NCI-H1930 (cell line): ENCODE measurements at places on chromosomes 6 and 20.

- no peak for DNase-seq
These were observed 1.4 kb downstream of the FYN start for GRCh38 chr6:111871725-111872400.

- no peak for DNase-seq
These were observed 72.3 kb downstream of the JARID2 start for GRCh38 chr6:15317934-15318902.

GRCh38 chr20:50348096-50348495 is 157.5 kb downstream of the CEBPB start:
- DNase-seq = no peak

- DNase-seq = no peak
These were observed 228.1 kb upstream of the CEP162 start for GRCh38 chr6:84455511-84456029.

GRCh38 chr20:9985773-9986172 is 49.0 kb upstream of the ANKEF1 start:
- DNase-seq = no peak

DNA sequence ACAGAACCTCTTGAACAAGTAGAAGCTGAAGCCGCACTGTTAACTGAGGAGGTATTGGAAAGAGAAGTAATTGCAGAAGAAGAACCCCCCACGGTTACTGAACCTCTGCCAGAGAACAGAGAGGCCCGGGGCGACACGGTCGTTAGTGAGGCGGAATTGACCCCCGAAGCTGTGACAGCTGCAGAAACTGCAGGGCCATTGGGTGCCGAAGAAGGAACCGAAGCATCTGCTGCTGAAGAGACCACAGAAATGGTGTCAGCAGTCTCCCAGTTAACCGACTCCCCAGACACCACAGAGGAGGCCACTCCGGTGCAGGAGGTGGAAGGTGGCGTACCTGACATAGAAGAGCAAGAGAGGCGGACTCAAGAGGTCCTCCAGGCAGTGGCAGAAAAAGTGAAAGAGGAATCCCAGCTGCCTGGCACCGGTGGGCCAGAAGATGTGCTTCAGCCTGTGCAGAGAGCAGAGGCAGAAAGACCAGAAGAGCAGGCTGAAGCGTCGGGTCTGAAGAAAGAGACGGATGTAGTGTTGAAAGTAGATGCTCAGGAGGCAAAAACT is 40.1 kb downstream of the ZBTB2 start:
- DNase-seq = no peak

GRCh38 chr6:34152042-34152524 is 6.2 kb upstream of the GRM4 start:
- DNase-seq = no peak

DNA sequence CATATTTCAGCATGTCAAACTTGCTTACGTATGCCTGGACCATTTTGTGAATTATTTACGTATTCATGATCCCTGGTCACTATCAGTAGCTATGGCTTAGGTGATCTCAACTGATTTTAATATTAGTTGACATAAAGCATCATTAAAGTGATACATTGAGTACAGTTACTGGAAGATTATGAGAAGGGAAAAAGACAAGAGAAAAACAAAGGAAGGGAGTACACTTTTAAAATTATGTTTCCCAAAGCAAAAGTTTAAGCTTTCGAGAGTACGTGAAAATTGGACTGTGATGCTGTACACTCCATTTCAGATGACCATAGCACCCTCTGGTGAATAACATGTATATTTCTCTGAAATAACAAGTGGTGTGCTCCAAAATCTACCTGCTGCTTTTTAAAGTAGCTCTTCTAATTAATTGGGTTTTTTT is 215.0 kb upstream of the HSF2 start:
- DNase-seq = no peak

DNA sequence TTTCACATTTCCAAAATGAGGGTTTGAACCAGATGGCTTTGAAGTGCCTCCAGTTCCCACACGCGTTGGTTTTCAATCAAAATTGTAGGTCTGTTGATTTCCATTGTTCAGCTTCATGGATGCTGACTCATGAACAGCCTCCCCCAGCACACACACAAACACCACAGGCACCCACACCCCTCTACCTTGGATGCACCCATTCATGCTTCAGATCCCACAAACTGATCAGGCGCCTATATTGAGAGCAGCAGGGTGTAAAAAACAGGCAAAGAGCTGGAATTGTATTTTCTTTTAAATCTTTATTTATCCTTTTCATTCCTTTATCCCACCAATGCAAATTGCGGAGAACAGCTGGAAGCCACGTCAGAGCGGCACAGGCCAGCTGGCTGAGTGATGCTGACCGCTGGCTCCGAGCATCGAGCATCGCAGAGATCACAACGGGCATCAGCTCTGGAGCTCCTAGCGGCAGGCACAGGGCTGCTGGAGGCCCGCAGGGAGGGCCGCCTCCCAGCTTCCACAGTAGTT is 29.3 kb upstream of the TBC1D7 start:
- no peak for DNase-seq

GRCh38 chr6:130020073-130020906 is 1.9 kb downstream of the L3MBTL3 start:
- no peak for DNase-seq

DNA sequence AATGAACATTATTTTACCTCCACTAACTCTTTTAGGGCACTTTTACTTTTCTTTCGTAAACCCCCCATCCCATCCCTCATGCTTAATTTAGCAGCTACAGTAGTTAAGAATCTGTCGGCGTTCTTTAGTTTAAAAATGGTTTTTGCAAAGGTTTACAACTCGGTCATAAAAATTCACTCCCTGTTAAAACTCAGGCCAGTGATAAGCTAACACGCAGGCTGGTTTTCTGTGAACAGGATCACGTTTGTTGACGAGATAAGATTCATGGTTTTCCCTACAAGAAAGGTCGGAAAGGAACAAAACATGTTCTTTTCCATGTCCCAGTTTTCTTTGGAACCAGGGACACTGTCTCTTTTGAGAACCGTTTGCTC is 101.1 kb downstream of the TOX2 start:
- no peak for DNase-seq

DNA sequence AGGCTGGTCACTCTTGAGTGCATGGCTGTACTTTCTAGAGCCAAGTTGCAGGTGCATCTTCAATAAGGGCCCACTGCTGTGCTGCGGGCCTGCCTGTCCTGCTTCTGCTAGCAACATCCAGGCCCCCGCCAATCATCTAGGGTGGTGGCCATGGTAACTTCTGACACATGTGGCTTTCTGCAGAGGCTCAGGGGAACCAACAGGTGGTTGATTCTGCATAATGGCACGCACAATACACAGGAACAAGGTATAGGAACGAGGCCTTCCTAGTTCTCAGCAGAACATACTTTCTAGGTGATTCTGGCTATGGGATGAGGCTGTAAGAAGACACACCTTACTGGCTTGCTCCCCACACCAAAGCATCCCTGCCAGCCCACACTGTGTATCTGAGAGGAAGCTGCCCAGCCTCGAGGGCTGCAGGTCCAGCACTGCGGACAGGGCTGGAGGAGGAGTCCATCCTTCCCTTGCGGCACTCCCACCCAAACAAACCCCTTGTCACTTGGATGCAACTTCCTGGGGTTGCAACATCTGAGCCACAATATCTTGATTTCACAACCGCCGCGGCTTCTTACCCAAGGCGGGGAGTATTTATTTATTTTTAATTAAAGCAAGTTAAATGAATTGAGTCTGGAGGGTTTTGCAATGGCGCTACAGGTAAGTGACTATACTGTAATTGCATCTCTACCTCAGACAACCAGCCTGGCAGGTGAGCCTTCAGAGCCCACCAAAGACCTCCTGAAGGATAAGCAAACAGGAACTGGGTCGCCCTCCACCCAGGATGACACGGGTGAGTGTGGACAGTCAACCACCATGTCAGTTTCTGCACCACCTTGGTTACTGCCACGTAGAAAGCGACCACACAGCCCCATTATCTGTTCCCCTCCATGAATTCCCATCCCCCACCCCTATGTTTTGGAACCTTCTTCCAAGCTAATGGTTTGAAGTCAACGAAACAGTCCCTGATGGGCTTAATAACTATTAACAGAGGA is 49.6 kb downstream of the SULF2 start:
- no peak for DNase-seq

- DNase-seq = no peak
These were observed 958.2 kb upstream of the ADGRB3 start for GRCh38 chr6:67676892-67677291.

DNA sequence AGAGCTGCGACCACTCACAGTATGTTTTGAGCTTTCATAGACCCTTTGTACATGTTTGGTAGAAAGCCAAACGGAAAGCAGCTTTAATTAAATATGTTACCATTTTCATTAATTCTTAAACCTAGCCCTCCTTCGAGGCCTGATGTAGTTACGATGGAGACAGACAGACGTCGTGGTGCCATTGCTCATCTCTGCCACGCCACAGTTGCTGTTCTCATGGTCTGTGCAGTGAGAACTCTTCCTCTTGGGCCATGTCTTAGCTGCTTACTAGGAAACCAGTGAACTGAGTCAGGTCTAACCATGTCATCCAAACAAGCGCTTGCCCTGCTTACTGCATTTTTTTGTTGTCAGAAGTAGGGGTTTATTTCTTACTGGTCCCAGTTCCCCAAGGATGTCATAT is 62.8 kb downstream of the SNX9 start:
- DNase-seq = no peak

GRCh38 chr20:20786428-20786827 is 74.0 kb upstream of the RALGAPA2 start:
- DNase-seq = no peak

GRCh38 chr6:92538926-92539325 is 880.4 kb downstream of the EPHA7 start:
- DNase-seq = no peak

- no peak for DNase-seq
These were observed 8.6 kb downstream of the TOP1 start for GRCh38 chr20:41037179-41037578.

DNA sequence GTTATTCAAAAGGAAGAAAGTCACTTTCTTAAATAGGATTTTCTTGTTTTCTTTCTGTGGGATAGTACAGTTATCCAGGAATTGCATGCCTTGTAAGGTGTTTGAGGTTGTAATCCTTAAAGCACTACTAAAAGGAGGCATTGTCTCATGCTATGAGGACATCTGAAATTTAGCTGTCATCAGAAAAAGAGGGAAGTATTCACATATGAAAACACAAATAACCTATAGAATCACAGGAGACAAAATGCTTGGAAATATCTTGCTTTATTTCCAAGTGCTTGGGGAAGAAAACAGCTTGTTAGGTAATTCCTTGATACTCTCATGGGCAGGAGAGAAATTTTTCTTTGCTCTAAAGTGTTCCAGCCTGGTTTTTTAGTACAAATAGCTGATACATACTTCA is 40.1 kb downstream of the HECA start:
- DNase-seq = no peak

GRCh38 chr6:47967843-47968242 is 143.2 kb downstream of the PTCHD4 start:
- DNase-seq = no peak

- DNase-seq = no peak
These were observed 31.4 kb downstream of the TBC1D32 start for GRCh38 chr6:121302882-121303281.

DNA sequence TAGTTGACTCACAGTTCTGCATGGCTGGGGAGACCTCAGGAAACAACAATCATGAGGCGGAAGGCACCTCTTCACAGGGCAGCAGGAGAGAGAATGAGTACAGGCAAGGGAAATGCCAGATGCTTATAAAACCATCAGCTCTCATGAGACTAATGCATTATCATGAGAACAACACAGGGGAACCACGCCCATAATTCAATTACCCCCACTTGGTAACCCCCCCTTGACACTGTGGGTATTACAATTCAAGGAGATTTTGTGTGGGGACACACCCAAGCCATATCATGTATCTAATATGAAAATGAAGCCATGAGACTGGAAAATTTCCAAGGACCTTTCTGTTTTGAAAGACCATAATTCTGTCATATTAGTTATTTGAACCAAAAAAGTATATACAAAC is 342.4 kb upstream of the PLCB4 start:
- no peak for DNase-seq

DNA sequence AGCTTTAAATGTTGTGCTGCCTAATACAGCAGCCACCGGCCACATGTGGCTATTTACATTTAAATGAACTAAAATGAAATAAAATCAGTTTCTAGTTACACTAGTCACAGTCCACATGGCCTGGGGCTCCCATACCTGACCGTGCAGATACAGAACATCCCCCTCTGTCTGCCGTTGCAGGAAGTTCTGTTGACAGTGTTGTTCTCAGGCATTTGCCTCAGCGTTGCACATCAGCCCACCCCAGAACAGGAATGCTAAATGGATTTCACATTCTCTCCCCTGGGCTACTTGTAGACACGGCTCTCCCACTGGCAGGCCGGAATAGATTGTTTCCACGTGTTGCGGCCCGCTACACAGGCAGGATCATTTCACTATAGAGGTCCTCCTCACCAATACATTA is 26.3 kb downstream of the JAG1 start:
- no peak for DNase-seq

DNA sequence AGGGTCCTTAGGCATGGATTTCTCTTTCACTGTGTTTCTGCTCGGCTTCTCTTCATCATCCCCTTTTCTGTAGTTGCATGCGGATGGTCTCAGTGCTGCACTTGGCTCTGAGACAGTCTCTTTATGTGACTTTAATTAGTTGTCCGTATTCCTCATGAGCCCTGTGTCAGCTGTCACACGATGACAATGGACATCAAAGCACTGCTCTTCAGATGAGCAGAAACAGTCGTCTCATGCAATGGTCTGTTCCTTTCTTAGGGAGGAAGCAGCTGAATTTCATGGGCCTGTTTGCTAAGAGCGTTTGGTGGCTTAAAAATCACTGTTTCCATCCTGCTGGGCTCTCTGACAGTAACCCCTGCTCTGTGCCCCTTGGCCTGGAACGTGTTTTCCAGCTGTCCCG is 64.9 kb downstream of the SYTL3 start:
- DNase-seq = no peak

GRCh38 chr6:107770541-107770940 is 53.6 kb downstream of the SCML4 start:
- DNase-seq = no peak

DNA sequence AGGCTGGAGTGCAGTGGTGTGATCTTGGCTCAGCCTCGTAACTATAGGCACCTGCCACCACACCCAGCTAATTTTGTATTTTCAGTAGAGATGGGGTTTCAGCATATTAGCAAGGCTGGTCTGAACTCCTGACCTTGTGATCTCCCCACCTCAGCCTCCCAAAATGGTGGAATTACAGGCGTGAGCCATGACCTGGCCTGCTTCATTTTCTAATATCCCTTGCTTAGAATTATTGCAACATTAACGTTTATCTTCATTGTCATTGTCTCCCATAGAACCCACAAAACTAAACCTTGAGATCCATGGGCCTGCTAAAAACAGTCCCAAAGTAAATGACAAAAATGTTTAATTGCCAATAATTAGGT is 6.1 kb downstream of the EEF1A1 start:
- DNase-seq = no peak
